ENCODE measurements at places on chromosomes 2 and 18.

DNA sequence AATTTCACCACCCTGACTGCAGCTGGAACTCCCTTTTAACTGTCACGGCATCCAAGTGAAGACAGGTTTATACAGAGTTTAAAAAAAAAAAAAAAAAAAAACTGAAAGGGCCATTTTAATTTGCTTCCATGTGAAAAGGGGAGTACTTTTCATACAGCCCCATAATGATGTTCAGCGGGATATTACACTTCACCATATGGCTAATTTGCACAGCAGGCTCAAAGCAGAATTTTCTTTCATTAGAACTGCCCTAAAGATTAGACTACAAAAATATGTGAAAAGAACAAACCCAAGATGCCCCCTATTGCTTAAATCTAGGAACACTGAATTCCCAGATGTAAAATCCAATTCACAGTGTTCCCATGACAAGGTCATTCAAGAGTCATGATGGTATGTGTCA, 301.8 kb downstream of the EXOC6B start:
- H3K4me1 ChIP-seq, result peaks cover 15% of the 10 kb centered on the region
- no peak overlapping the region for H3K4me3 ChIP-seq
- H3K27me3 ChIP-seq, result no peaks in the 10 kb centered on the region
- H3K36me3 ChIP-seq, result no peaks in the 10 kb centered on the region

- DNase-seq, result peak; percentile 36
- H3K27ac ChIP-seq, result no peak overlapping the region
- no peak overlapping the region for H3K4me3 ChIP-seq
- H3K4me1 ChIP-seq, result no peaks in the 10 kb centered on the region
- peaks cover 37% of the 10 kb centered on the region for H3K27me3 ChIP-seq
- H3K36me3 ChIP-seq, result no peaks in the 10 kb centered on the region
Measured at GRCh38 chr2:95050385-95051300, 25.1 kb downstream of the MAL start.

DNA sequence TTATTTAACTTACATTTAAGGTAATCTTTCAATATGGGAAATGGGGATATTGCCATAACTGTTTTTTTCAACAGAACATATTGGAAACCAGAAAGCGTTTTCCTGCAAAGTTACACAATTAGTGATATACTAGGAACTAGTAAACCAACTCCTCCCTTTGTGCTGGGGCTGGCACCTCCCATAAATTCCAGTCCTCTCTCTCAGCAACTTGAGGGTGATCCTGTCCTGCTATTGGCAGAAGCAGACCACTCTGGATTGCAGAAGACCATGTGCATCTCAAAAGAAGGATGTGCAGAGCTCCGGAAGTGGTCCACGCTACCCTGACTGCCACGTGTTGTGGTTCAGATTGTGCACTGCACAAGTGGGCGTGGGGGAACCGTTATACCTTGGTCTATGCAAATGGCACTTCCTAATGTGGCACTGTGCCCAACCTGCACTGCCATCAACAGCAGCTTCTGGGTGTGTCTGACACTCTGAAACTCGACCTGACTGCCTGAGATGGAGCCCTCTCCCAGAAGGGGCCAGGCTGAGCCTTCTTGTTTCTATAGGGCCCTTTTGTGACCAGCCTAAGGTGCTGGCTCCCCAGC, 219.2 kb downstream of the ZNF516 start:
- no peak overlapping the region for H3K27ac ChIP-seq
- H3K27me3 ChIP-seq, result peaks cover 8% of the 10 kb centered on the region
- no peaks in the 10 kb centered on the region for H3K4me1 ChIP-seq

DNA sequence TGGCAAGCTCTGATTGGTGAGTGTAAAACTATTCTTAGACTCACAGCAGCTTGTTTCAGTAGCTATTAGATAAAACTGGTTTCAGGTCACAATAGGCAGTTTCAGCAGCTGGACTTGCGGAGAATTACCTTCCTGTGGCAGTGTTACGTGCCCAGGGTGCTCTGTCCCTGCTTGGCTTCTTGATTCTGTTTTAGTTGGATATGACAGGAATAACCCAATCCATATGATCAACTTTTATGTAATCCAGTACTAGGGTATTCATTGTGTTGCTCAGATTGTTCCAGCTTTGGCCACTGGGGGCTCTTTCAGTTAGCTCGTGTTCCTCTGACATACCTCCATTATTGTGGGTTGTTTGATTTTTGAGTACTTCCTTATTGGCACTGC, 43.1 kb downstream of the INPP4A start:
- H3K27me3 ChIP-seq, result no peaks in the 10 kb centered on the region
- DNase-seq, result no peak
- peaks cover 28% of the 10 kb centered on the region for H3K4me1 ChIP-seq
- H3K4me3 ChIP-seq, result no peak overlapping the region
- H3K36me3 ChIP-seq, result no peaks in the 10 kb centered on the region

- peak overlapping the region; percentile 67 for H3K27ac ChIP-seq
- no peaks in the 10 kb centered on the region for H3K36me3 ChIP-seq
- no peak overlapping the region for H3K4me3 ChIP-seq
- H3K27me3 ChIP-seq, result no peaks in the 10 kb centered on the region
- peaks cover 45% of the 10 kb centered on the region for H3K4me1 ChIP-seq
Measured at GRCh38 chr18:22556222-22557167, 138.8 kb upstream of the CTAGE1 start.

- no peaks in the 10 kb centered on the region for H3K36me3 ChIP-seq
Measured at GRCh38 chr18:34529358-34530335, 180.5 kb upstream of the DTNA start.

DNA sequence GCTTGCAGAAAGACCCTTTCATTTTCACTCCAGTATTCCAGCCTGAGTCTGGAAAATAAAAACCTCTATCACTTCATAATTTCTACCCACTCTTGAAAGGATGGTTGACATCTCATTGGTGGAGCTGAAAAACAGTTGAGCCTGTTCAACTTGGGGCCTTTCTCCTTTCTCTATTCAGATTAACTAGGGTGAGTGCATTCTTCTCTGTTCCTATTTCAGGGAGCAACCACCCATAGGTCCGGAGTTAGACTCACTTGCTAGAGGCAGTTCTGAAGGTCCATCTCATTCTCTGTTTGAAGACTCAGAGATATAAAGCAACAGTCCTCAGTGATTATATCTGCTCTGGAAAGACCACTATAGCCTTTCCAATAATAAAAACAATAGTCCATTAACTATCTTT, 167.9 kb upstream of the SPOPL start:
- H3K4me3 ChIP-seq, result no peak overlapping the region
- no peak for DNase-seq
- no peaks in the 10 kb centered on the region for H3K36me3 ChIP-seq
- H3K4me1 ChIP-seq, result peaks cover 10% of the 10 kb centered on the region
- H3K27me3 ChIP-seq, result no peaks in the 10 kb centered on the region
- H3K27ac ChIP-seq, result no peak overlapping the region

GRCh38 chr2:228763379-228763981, 507.6 kb downstream of the PID1 start:
- no peak overlapping the region for H3K4me3 ChIP-seq
- no peak for DNase-seq
- no peaks in the 10 kb centered on the region for H3K27me3 ChIP-seq
- peaks cover 11% of the 10 kb centered on the region for H3K4me1 ChIP-seq
- no peaks in the 10 kb centered on the region for H3K36me3 ChIP-seq

GRCh38 chr2:173119944-173120343, 44.3 kb downstream of the MAP3K20 start:
- H3K36me3 ChIP-seq, result peaks cover 4% of the 10 kb centered on the region
- H3K27me3 ChIP-seq, result no peaks in the 10 kb centered on the region
- H3K4me3 ChIP-seq, result no peak overlapping the region
- no peak overlapping the region for H3K27ac ChIP-seq
- peaks cover 30% of the 10 kb centered on the region for H3K4me1 ChIP-seq
- DNase-seq, result no peak

GRCh38 chr18:45282101-45282812, 333.0 kb upstream of the SLC14A2 start:
- DNase-seq, result no peak
- H3K4me1 ChIP-seq, result no peaks in the 10 kb centered on the region
- no peak overlapping the region for H3K27ac ChIP-seq
- no peaks in the 10 kb centered on the region for H3K27me3 ChIP-seq

GRCh38 chr2:5235701-5236100, 456.5 kb upstream of the SOX11 start:
- H3K27ac ChIP-seq, result no peak overlapping the region
- no peak for DNase-seq
- no peak overlapping the region for H3K4me3 ChIP-seq
- H3K27me3 ChIP-seq, result no peaks in the 10 kb centered on the region

- H3K4me1 ChIP-seq, result peaks cover 8% of the 10 kb centered on the region
- DNase-seq, result no peak
- H3K27me3 ChIP-seq, result no peaks in the 10 kb centered on the region
- H3K27ac ChIP-seq, result no peak overlapping the region
- H3K36me3 ChIP-seq, result peaks cover 5% of the 10 kb centered on the region
- H3K4me3 ChIP-seq, result no peak overlapping the region
Measured at GRCh38 chr18:41484069-41484468, 471.0 kb upstream of the PIK3C3 start.

GRCh38 chr2:62686012-62686685, 19.4 kb upstream of the EHBP1 start:
- DNase-seq, result no peak
- H3K36me3 ChIP-seq, result no peaks in the 10 kb centered on the region
- H3K4me3 ChIP-seq, result no peak overlapping the region
- H3K4me1 ChIP-seq, result peaks cover 5% of the 10 kb centered on the region
- peaks cover 2% of the 10 kb centered on the region for H3K27me3 ChIP-seq

GRCh38 chr18:26460449-26461091, 87.8 kb downstream of the KCTD1 start:
- peaks cover 18% of the 10 kb centered on the region for H3K36me3 ChIP-seq
- H3K4me3 ChIP-seq, result no peak overlapping the region
- H3K27ac ChIP-seq, result no peak overlapping the region
- peaks cover 13% of the 10 kb centered on the region for H3K4me1 ChIP-seq
- no peaks in the 10 kb centered on the region for H3K27me3 ChIP-seq

- no peaks in the 10 kb centered on the region for H3K27me3 ChIP-seq
- no peaks in the 10 kb centered on the region for H3K36me3 ChIP-seq
- no peaks in the 10 kb centered on the region for H3K4me1 ChIP-seq
- DNase-seq, result no peak
- no peak overlapping the region for H3K27ac ChIP-seq
- no peak overlapping the region for H3K4me3 ChIP-seq
Measured at GRCh38 chr2:180368881-180369280, 361.8 kb upstream of the CWC22 start.

DNA sequence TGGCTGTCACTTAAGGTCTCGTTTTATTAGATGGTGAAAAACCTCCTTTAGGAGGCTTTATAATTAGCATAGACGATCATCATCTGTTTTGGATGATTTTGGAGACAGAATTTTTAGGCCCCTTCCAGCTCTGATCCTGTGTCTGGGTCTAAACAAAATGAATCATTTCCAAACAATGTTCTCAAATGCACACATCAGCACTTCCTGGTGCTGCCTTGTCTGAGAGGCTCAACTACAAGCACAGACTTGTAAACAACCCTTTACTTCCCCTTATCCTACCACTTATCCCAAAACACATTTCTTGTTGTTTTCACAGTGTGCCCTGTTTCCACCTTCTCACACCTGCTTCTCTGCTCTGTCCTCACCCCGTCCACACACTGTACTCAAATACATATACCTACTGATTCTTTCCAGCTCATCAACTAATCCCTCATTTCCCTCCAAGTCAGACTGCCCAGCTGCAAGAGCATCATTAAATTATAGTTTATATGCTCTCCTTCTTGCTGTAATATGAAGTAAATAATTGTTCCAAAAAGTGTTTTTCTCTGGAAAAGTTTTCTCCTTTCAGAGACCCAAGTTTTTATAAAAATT, 71.2 kb upstream of the COL3A1 start:
- DNase-seq, result no peak
- H3K27me3 ChIP-seq, result no peaks in the 10 kb centered on the region
- peaks cover 19% of the 10 kb centered on the region for H3K4me1 ChIP-seq
- no peak overlapping the region for H3K27ac ChIP-seq
- no peak overlapping the region for H3K4me3 ChIP-seq
- no peaks in the 10 kb centered on the region for H3K36me3 ChIP-seq
